ENCODE measurements at places on chromosomes 11 and 22.

GRCh38 chr11:71477641-71478527 lies 24.9 kb downstream of the NADSYN1 start:
- DNase-seq: no peak

- DNase-seq: no peak
These were observed 25.8 kb upstream of the KCNQ1OT1 start for GRCh38 chr11:2725368-2726300.

DNA sequence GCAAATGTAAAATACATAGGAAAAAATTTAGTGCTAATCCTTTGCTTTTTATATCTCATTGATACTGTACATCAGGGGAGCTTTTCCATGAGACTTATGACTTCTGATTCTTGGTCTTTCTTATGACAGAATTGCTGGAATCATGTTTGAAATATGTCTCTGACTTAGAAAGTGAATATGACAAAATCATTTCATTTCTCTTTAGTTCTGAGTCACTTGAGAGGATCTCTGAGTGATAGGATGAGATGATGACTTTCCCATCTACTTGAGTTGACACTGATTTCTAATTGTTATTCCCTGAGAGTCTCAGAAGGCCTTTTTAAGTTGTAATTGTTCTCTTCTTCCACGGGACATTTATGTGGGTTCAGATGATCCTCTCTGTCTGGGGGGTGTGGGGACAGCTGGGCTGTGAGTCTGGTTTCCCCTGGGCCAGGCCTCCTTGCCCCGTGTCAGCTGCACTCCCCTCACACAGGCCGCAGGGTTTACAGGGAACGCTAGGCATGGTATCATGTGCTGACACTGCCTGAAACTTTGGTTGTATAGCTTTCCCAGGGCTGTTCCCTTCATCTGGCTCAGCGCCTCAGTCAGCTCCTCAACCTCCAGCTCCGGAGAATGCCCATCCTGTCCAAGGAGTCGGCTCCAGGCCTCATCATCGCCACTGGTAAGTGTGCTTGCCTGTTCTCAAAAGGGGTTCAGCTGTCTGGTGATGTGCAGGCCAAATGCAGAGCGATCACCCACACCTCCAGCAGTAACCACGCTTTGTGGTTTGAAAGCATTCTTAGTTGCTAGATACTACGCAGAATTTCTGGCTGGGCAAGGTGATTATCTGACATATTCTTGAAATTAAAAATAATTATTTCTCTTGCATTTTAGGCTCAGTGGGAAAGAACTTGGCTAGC lies 69.5 kb upstream of the SORL1-AS1 start:
- DNase-seq: no peak

- no peak for DNase-seq
These were observed 24.1 kb upstream of the POU2AF1 start for GRCh38 chr11:111403051-111403726.

- DNase-seq: no peak
These were observed 4.7 kb downstream of the PLAAT3 start for GRCh38 chr11:63609536-63609935.

GRCh38 chr22:22706253-22706915 lies 62.0 kb downstream of the GGTLC2 start:
- no peak for DNase-seq

GRCh38 chr22:28958611-28959010 lies 75.2 kb downstream of the ZNRF3 start:
- DNase-seq: no peak

GRCh38 chr11:117117681-117118080 lies 19.5 kb upstream of the SIK3 start:
- DNase-seq: no peak

DNA sequence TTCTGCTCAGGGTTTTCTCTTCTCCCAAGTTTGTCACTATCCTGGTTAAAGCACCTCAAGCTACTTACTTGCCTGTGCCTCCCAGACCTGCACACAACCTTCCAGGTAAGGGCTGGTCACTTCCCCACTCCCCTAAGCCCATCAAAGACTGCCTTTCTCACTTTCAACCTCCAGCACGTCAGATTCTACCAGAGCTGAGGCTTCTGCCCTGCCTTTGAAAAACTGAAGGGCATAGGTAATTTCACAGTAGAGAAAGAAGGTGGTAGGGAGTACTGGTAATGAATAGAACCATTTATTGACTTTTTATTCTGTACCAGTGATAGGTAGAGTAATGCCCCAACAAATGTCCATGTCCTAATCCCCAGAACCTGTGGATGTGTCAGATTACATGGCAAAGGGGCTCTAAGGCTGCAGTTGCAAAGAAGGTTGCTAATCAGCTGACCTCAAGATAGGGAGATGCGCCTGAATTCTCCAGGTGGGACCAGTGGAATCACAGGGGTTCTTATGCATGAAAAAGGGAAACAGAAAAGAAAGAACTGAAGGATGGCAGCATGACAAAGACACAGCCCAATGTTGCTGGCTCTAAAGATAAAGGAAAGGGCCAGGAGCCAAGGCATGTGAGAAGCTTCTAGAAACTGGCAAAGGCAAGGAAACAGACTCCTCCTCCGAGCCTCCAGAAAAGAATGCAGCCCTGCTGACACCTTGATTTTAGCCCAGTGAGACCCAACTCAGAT lies 89.0 kb downstream of the SLC1A2 start:
- DNase-seq: no peak

DNA sequence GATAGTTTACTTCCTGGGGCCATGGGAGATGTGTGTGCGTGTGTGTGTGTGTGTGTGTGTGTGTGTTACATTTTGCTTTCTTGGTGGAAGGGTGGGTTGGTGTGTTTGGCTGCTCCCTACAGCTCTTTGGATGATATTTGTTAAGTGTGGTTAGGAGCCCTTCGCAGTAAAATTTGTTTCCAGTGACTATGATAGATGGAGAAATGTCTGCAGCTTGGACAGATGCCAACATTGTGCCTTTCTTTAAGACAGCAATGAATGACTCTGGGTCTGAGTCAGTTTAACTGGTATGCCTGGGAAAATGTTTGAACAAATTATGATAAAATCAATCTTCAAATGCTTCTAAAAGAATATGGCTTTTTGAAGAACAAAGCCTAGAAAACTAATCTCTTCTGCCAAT lies 102.7 kb upstream of the TRPC6 start:
- no peak for DNase-seq

GRCh38 chr11:134905517-134905916 lies 493.5 kb upstream of the B3GAT1 start:
- DNase-seq: no peak

DNA sequence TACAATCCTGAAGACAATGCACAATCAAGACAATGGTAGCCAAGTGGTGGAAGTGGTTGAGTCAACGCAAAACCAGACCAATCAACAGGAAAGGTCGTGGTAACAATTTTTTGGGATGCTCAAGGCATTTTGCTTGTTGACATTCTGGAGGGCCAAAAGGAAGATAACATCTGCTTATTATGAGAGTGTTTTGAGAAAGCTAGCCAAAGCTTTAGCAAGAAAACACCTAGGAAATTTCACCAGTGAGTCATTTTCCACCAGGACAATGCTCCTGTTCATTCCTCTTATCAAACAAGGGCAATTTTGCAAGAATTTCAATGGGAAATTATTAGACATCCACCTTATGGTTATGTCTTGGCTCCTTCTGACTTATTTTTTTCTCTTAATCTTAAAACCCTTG lies 1932.2 kb upstream of the RAG2 start:
- DNase-seq: no peak

DNA sequence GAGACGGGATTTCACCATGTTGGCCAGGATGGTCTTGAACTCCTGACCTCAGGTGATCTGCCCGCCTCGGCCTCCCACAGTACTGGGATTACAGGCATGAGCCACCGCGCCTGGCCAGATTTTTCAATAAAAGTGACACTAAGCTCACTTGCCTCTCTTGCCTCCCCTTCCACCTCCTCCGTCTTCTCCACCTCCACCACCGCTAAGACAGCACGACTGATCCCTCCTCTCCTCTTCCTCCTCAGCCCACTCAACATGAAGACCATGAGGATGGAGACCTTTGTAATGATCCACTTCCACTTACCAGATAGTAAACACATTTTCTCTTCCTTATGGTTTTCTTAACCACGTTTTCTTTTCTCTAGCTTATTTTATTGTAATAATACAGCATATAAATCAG lies 14.2 kb downstream of the CERK start:
- DNase-seq: no peak

- DNase-seq: no peak
These were observed 3.4 kb downstream of the OR10A6 start for GRCh38 chr11:7927635-7928034.

DNA sequence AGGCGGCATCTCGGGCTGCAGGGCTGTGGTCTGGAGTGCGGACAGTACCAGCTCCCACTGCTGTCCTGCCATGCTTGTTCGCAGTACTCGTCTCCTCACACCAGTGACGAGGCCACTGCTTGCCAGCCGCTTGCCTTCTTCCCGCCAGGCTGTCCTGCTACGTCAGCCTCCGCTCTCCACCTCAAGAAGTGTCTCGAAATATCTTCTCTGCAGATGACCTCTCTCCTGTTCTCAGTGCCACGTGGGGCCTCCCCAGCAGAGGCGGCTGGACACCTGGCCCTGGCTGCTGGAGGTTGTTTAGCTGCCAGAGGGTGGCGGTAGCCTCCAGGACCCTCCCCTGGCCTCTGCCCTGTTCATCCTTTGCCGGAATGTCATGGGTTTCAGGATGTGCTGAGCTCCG lies 3.1 kb upstream of the CCDC188 start:
- DNase-seq: no peak

DNA sequence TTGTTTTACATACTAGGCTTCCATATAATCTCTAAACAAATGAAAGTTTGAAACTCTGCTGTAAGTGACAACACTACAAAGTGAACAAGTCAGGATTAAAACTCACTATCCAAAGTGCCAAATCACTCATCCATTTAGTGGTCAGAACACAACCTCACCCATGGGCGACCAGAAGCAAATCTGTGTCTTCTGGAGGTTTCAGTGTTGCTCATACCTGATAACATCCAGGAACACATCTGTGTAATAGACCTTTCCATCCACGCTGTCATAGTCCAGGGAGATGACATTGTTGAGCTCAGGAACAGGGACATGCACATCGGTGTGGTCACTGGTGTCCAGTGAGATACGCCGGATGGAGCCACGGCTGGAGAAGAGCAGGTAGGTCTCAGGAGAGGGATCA lies 28.5 kb upstream of the CKAP5 start:
- DNase-seq: no peak

DNA sequence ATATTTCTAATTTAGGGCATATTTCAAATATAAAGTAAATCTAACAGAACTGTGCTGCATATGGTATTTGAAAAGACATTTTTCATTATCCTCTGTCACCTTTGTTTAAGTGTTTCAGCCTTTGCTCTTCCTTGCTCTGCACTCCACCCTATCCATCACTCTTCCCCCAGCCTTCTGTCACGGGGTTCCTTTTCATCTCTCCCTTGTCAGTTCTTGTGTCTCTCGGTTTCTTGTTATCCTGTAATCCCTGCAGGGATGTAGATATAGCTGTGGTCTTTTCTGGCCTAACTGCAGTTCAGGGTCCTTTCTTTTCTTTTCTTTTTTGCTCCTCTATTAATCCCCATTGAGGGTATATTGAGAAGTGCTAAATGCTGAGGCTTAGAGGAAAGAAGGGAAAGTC lies 261.9 kb downstream of the DCDC1 start:
- DNase-seq: no peak

Data from NCI-H748 treated with DMSO at 0.1 percent for 48 hours (cell line).